ENCODE measurements at places on chromosomes 1 and 21.

DNA sequence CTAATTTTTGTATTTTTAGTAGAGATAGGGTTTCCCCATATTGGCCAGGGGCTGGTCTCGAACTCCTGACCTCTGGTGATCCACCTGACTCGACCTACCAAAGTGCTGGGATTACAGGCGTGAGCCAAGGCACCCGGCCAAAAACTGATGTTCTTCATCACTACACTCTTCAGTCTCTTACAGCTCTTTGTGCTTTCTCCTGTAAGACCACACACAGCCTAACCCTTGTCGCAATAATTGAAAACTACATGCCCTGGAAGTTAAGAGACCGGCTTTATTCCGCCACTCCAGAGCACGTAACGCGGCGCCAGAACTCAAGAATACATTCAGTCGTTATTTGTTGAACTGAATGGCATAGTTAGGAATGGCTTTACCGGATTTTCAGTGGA lies 552 bp downstream of the GPATCH4 start:
- DNase-seq: peak; percentile 16

DNA sequence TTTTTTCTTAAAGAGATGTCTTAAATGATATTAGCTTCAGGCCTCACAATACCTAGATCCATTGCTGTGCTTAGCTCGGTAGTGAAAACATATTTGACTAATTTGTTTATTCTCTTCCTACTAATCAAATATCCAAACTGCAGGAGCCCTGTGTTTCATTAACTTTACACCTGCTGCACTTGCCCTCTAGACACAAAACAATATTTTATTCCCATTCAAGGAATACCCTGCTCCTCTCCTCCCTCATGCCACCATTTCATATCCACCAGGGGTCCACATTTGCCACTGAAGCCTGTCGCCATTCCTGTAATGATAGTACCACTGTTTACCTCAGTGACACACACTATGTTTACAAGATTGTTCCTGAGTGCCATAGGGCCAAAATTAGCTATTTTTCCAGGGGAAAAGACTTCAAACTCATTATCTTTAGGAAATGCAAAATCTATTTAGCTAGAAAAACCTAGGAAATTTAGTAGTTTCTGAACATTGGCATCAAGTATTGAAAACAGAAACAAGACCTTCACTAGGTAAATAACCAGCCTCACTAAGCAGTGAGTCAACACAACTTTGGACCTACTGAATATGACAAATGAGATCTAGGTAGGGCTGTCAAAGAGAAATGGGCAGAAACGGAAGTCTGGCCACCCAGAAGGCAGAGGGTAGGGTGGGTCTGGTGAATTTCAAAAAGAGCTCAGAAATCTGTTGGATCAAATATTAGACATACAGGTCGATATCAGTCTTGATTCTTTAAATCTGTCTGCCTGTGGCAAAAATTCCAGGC lies 134.6 kb upstream of the KCNK1 start:
- no peak for DNase-seq

DNA sequence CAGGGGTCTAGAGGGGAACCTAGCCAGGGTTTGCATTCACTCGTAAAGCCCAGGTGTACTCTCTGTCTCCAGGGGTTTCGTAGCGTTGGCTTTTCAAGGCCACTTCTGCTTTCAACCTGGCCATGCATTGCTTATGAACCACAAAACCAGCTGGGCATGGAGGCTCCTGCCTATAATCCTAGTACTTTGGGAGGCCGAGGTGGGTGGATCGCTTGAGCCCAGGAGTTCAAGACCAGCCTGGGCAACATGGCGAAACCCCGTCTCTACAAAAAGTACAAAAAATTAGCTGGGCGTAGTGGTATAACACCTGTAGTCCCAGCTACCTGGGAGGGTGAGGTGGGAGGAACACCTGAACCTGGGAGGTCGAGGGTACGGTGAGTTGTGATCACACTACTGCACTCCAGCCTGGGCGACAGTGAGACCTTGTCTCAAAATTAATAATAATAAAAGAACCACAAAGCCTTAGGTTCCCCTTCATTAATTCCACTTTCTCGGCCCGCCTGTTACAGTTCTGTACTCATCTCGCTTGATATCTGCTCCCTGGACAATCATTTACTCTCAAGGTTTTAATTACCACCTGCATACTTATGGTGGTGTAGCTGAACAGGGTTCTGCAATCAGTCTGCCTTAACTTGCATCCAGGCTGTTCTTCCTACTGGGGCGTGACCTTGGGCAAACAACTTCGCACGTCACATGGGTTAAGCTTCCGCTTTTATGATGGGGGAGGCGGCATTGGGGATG lies 6.1 kb downstream of the SLC16A4 start:
- no peak for DNase-seq

DNA sequence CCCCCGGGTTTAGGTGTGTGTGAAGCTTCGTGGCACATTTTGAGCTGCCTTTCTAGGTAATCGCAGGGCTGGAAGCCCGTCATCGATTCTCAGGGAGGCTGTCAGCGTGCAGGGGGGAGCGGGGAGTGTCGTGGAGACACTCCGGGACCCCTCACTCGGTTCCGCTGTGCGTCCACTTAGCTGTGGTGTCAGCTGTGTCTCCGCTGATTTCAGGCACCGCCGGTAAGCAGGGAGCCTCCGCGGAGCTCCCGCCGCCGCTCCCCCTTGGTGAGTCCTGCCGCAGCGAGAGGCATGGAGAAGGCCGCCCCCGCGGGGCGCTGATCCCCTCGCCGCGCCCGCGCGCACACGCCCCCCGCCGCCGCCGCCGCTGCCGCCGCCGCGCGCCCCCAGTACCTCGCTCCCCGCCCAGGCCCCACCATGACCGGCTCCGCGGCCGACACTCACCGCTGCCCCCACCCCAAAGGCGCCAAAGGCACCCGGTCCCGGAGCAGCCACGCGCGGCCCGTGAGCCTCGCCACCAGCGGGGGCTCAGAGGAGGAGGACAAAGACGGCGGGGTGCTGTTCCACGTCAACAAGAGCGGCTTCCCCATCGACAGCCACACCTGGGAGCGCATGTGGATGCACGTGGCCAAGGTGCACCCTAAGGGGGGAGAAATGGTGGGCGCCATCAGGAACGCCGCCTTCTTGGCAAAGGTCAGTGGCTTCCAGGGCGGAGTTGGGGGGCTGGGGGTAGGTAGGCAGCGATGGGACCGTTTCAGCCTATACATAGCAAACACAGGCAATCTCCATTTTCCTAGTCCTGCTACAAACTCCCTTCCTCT lies 995 bp downstream of the VASH2 start:
- no peak for DNase-seq

DNA sequence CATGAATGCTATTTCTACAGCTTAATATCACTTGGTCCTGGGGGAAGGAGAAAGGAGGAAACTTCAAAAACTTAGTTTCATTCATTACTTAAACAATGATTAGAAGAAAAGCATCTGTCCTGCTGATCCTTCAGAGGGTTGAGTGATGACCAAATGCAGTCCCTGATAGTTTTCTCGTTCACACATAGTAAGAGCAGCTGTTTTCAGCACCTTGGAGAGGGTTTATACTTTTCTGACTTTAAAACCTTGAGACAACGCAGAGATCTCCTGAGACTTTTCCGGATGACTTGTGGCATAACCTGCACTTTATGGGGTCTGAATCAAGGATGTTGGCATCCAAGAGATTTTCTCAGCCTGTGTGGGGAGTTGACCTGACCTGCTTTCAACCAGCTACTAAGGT lies 94.0 kb upstream of the KCND3 start:
- DNase-seq: peak; percentile 17

- DNase-seq: no peak
Measured at GRCh38 chr1:160011781-160012180, 20.0 kb downstream of the PIGM start.

Measured in fibroblast of mammary gland (primary cell).